Foreskin keratinocyte (primary cell): ENCODE measurements at places on chromosomes 6 and 20.

DNA sequence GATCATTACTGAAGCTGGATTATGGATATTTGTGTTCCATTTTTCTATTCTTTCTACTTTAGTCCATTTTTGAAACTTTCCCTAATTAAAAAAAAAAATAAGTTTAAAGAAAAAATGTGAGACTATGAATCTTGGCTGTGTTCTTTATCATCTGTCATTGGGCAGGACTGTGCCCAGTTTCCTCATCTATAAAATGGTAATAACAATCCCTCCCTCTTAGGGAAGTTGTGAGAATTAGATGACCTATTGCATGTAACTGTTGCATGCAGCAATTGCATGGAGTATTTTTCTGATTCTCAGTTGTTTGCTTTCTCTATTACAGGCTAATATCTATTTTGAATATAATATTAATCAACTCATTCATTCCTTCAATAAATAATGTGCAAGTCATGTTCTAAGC lies 108.2 kb upstream of the LOC128125822 start:
- DNase-seq, result no peak

- DNase-seq, result peak; percentile 7
These were observed 88.8 kb upstream of the EZR start for GRCh38 chr6:158907931-158908330.

GRCh38 chr6:26158581-26159356 lies 71.5 kb downstream of the HFE start:
- no peak for DNase-seq

GRCh38 chr6:3393836-3394202 lies 63.0 kb downstream of the SLC22A23 start:
- DNase-seq, result no peak

GRCh38 chr6:142937986-142938385 lies 7.0 kb downstream of the HIVEP2 start:
- no peak for DNase-seq

- DNase-seq, result no peak
These were observed 654 bp downstream of the TMEM14C start for GRCh38 chr6:10723567-10723881.

DNA sequence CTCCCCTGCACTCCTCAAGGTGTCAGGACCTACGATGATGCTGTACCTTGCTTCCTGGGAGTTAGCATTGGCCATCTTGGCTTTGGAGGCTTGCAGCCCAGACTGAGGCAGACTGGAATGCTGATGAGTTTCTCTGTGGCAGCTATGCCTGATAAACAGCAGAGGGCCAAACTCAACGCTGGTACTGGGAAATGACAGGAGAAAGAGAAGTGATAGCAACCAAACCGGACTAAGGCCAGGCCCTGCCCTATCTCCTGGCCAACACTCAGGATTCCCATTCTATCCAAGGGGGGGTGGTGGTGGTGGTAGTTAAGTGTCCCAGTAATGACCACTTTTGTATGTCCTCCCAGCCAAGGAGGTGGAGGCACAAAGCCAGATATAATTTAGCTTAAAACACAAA lies 90.0 kb upstream of the DTNBP1 start:
- DNase-seq, result no peak

- DNase-seq, result no peak
These were observed 64.0 kb downstream of the QRSL1 start for GRCh38 chr6:106693418-106693817.

DNA sequence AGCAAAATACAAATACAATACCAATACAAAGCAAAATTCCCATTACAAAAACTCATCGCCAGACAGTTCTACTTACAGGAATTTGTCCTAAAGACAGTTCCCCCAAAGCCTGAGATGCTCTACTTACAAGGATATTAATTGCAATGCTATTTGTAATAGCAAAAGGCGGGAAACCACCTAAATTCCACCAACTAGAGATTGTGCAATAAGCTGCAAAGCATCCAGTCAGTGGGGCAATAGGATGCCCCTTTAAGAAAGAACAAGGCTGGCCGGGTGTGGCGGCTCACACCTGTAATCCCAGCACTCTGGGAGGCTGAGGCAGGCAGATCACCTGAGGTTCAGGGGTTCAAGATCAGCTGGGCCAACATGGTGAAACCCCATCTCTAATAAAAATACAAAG lies 39.1 kb downstream of the FAM209B start:
- DNase-seq, result peak; percentile 35

DNA sequence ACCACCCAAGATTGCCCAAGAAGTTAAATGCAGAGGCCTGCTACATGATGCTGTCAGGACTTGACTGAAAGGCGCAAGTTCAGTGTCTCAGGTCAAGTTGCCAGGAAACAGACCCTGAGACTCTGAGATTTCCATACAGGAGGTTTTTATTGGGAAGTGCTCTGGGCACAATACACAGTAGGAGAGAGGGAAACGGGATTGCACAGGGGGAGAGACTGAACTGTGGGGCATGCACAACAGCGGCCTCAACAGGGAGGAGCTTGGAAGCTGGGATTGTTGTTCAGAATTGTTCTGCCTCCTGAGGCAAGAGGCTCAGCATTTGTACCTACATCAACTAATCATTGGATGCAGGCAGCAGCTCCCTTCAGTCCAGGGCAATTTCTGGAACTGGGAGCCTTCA lies 6.7 kb downstream of the STX11 start:
- DNase-seq, result no peak

GRCh38 chr20:24877652-24878051 lies 71.4 kb upstream of the CST7 start:
- DNase-seq, result no peak

DNA sequence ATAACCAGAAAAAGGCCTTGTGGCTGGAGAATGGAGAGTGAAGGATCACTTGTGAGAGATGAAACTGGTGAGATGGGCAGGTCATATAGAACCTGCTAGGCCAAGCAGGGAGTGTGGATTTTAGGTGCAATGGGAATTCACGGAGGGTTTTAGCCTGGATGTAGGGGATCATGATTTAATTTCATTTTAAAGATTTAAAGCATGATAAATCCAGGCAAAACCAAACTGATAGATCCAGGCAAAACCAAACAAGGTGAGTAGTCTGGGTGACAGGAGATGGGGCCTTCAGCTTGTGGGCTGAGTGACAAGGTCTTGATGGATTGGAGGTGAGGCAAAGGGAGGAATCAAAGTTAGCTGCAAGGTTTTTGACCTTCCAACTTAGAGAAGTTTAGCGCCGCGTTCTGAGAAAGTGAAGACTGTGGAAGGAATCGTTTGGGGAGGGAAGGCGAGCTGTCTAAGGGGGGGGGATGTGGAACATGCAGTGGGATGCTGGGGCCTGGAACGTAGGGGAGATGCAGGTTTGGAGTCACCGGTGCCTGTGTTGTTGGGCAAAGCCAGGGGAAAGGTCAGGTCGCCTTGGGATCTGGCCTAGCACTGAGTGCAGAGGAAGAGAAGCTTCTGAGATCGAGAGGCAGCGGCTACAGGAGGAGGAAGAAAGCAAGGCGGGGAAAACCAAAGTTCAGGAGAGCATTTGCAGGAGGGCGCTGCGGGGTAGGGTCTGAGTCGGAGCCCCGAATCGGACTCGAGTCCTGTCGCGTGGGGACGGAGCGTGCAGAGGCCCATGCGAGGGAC lies 1.3 kb upstream of the PLCG1 start:
- DNase-seq, result no peak

DNA sequence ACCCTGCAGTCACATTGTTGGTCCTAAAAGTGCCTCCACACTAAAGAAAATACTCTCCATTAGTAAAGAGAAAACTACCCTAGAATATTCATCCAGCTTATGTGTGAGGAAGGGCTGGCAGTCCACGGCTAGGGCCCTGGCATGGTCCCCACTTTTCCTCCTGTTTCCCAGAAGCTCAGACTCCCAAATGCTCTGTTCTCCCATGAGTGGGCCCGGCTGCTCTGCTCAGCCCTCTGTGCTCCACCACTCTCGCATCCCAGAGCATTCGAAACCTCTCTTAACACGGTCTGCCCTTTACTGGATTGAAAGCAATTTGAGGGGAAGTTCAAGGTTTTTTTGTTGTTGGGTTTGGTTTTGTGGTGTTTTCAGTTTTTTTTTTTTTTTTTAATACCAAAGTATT lies 61.8 kb downstream of the APCDD1L start:
- DNase-seq, result no peak

GRCh38 chr6:74749211-74750147 lies 456.4 kb downstream of the COL12A1 start:
- DNase-seq, result peak; percentile 64

GRCh38 chr20:24743641-24744040 lies 205.4 kb upstream of the CST7 start:
- DNase-seq, result no peak

GRCh38 chr20:21228511-21228910 lies 74.6 kb upstream of the XRN2 start:
- DNase-seq, result no peak

GRCh38 chr20:6311841-6312655 lies 189.2 kb upstream of the FERMT1 start:
- peak; percentile 98 for DNase-seq

DNA sequence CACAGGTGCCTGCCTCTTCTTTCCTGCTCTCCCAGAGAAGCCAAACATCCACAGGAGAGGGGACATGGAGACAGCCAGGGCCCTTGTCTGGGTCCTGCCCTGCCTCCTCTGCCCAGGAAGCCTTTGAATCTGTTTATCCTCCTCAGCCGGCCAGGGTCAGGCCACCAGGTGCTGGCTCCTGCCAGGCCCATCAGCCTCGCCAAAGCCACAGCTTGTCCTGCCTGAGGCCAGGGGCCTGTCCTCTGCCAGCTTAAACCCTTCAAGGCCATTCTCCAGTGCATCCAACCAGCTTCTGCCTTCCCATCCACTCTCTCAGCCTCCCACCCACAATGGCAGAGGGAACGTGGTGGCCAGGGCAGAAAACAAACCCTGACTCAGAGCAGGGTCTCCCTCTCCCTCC lies 254.6 kb downstream of the ANKRD60 start:
- no peak for DNase-seq

DNA sequence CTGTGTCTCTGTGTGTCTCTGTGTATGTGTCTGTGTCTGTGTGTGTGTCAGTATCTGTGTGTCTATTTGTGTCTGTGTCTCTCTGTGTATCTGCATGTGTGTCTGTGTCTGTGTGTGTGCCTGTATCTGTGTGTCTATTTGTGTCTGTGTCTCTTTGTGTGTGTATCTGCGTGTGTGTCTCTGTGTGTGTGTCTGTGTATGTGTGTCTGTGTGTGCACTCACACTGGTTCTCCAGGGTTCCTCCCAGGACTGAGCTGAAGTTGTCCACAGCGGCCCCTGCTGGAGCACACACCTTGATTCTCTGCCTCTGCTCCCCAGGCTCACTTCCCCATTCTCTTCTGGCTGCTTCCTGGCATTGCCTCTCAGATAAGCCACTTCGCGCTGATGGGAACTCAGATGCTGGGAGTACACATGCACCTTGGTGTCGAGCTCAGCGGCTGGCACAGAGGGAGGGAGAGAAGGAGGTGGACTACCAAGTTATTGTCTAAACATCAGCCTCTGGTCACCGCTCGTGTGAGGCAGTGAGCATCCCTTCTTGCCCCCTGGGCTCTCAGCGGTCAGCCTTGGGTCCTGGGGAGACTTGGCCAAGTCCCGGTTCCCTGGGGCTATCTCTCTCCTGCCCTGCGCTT lies 104.9 kb upstream of the NXT1 start:
- DNase-seq, result peak; percentile 23

GRCh38 chr20:45878076-45878761 lies 2.8 kb upstream of the ZSWIM1 start:
- no peak for DNase-seq

DNA sequence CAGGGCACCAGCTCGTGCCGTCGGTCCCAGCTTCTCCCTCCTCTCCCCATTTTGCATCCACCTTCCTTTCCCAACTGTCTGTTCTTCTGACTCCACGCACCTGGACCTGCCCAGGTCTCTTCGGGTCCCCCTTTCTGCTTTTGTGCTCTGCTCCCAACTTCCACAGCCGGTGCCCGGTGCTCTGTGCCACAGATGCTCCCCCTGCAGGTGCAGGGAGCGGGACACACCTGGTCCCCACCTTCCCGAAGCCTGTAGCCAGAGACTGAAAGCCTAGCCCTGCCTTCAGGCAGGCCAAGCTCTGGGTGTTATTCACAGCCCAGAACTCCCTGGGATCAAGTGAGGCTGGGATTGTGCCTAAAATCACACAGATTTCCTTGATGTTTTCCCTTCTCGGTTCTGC lies 24.6 kb upstream of the BMP7 start:
- DNase-seq, result no peak

DNA sequence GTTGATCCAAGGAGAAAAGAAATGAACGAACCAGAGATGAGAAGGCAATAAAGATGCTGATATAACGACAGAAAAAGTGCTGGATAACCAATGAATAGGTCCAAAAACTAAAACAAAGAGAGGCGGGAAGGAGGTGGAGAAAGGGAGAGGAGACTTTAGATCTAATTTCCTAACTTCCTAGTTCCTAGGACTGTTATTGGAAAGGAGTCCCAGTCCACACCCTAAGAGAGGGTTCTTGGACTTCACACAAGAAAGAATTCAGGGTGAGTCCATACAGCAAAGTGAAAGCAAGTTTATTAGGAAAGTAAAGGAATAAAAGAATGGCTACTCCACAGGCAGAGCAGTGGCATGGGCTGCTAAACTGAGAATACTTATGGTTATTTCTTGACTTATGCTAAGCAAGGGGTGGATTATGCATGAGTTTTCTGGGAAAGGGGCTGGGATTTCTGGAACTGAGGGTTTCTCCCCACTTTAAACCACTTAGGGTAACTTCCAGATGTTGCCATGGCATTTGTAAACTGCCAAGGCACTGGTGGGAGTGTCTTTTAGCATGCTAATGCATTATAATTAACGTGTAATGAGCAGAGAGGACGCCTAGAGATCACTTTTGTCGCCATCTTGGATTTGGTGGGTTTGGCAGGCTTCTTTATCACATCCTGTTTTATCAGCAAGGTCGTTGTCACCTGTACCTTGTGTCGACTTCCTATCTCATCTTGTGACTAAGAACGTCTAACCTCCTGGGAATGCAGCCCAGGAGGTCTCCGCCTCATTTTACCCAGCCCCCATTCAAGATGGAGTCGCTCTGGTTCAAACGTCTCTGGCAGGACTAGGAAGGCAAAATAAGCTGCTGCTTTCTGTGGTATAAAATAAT lies 60.9 kb upstream of the RBM24 start:
- no peak for DNase-seq

DNA sequence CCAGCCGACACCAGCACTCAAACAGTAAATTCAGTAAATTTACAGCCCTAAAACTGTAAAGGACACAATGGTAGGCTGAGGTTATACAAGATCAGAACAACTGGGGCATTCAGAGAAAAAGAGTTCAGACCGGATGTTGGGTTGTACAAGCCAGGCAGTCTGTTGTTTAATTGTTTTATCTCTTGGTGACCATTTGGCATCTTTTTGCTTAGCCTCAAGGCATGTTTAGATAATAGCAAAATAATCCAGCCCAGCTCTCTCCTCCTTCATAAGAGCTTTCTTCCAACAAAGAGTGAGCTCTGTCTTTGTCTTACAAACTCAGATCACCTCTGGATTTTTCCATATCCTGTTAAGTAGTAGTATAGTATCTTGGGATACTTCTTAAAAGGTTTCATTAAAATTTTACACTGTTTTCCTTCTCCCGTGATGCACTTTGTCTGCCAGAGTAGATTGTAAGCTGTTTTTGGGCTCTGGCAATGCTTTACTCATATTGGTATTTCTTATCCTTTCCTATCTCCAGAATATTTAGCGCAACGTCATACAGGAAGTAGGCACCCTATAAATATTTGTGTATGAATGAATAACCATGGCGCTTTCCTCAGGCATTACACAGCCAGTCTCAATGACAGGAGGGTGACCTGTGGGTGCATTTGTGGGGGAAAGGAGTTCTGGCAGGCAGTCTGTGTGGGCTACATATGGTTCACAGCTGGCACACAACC lies 35.6 kb upstream of the TRAM2 start:
- no peak for DNase-seq

GRCh38 chr6:88666901-88667300 lies 296.5 kb downstream of the RNGTT start:
- no peak for DNase-seq
